ENCODE measurements at places on chromosomes 3 and 15.
A peak's percentile ranks its signal among the peaks of the same experiment; 100 is the strongest.

- no peak for DNase-seq
Measured at GRCh38 chr3:12953201-12953995, 112.0 kb upstream of the RPL32 start.

DNA sequence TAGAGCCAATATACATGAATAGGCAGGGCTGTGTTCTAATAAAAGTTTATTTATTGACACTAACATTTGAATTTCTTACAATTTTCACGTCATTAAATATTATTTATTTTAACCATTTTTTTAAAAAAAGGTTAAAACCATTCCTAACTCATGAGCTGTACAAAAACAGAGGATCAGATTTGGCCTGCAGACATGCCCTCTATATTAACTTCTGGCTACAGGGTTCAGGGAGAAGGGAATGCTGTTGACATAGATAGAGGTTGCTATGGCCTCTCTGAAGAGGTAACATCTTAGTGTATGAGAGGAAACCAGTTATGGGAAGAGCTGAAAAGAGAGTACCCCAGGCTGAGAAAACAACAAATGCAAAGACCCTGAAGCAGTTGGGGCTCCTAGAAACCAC lies 19.1 kb upstream of the RAP2B start:
- DNase-seq, result no peak

DNA sequence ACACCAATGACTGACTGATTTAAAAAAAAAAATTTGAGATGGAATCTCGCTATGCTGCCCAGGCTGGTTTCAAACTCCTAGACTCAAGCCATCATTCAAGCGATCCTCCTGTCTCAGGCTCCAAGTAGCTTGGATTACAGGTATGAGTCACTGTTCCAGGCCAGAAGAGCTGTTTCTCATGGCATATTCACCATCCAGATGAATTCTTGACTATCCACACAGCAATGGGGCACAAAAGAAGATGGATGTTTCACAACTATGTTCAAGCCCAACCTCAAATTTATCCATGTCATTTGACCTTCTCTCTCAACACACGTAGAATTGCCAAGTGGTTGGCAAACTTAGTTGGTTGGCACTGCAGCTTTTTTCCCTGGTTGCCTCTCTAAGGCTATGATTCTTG lies 40.6 kb downstream of the PRICKLE2 start:
- no peak for DNase-seq

GRCh38 chr3:133941415-133941821 lies 45.7 kb upstream of the RAB6B start:
- no peak for DNase-seq

- DNase-seq, result no peak
Measured at GRCh38 chr3:130939753-130940152, 45.9 kb downstream of the ATP2C1 start.

GRCh38 chr3:88105325-88105724 lies 44.4 kb upstream of the C3orf38 start:
- no peak for DNase-seq

- no peak for DNase-seq
Measured at GRCh38 chr15:35580606-35581005, 34.6 kb upstream of the DPH6 start.

- no peak for DNase-seq
Measured at GRCh38 chr15:71627604-71628003, 182.8 kb upstream of the NR2E3 start.

DNA sequence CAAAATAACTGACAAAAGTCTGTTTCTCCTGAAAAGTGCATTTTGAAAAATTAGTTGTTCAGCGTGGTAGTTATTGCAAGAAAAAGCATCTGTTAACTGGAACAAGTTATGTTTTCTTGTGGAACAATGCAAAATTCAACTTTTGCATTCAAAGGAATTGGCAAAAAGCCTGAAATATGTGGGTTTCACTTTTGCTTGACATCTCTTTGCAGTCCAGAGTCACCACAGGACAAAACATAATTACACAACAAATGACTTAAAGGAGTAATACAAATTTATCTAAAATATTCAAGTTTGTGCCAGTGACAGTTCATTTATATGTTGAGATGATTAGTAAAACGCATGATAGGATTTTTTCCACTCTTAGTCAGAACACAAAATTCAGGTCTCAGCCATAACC lies 96.3 kb upstream of the P2RY1 start:
- no peak for DNase-seq

DNA sequence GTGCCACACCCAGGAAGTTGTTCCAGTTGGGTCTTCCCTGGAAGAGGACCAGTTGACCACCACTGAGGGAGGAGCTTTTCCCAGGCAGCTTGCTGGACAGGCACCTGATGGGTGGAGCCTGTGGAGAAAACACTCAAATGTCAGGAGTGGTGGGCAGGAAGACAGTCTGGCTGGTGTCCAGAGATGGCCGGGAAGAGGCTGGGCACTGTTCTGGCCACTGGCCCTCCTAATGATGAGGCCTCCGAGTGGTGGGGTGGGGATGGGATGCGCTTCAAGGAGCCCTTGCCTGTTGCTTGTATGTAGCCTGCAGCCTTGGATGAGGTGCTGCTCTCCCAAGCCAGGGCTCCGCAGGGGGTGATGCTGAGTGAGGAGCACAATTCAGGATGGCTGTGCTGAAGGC lies 12.3 kb downstream of the PLEKHO2 start:
- no peak for DNase-seq

DNA sequence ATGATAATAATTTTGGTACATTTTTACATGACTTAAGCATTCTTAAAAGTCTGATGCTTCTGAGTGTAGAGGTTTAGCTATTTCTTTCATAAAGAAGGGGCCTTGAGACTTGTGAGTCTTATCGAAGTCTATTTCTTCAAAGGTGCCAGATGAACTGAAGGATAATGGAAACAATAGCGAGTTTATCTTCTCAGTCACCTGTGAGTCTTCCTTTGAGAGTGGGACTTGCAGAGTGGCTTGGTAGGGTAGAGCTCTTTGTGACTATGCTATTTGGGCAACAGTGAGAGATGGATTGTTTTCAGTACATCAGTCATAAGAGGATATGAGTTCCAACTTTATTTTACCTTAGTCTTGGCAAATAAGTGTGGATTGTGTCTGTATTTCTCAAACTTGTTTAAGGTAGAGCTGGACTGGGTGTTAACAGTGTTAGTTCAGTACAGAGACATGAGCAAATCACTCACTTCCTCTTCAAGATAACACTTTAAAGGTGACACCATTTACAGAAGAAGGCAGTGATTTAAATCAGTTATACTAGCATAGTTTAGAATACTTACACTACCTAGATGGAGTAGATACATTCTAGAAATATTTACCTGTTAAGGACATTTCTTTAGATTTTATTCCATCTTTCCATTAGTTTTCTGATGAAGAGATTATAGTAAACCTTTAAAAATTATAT lies 3.2 kb downstream of the AKAP13 start:
- DNase-seq, result no peak

- DNase-seq, result no peak
Measured at GRCh38 chr3:84547207-84547606, 411.6 kb upstream of the CADM2 start.

- DNase-seq, result peak; percentile 83
Measured at GRCh38 chr3:143970773-143971358, 757 bp upstream of the DIPK2A start.

DNA sequence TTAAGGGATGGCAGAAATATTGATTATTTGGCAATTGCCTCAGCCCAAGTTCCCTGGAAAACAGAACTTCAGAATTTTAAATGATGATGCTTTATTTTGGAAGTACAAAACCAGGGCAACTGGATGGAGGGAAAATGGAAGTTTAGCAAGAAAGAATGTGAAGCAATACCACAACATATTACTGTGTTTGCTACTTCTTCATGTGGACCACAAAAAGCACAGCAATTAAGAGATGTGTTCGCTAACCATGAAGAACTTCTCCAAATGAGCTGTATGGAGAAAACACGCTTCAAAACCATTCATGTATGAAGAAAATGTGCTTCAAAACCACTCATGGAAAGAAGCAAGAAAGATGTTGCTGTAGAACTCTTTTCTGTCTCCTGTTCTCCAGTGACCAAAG lies 64.7 kb upstream of the ARL6 start:
- DNase-seq, result no peak

GRCh38 chr3:45640724-45641361 lies 46.3 kb downstream of the LIMD1 start:
- DNase-seq, result no peak

GRCh38 chr3:58628823-58629562 lies 37.6 kb downstream of the FAM3D start:
- no peak for DNase-seq

DNA sequence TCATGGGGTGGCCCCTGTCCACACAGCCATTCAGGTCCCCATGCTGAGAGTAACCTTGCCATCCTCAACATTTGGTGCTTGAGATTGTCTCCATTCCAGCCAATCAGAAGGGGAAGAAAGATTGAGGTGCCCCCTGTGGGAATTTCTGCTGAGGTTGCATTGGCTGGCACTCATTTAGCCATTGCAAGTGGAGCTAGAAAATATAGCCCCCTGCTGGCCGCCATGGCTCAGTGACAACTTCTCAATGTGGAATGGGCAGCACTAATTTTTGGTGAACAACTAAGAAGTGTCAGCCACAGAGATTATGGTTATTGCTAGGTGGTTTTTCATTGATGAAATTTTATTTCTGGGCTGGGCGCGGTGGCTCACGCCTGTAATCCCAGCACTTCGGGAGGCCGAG lies 22.0 kb downstream of the COL6A6 start:
- peak; percentile 71 for DNase-seq

DNA sequence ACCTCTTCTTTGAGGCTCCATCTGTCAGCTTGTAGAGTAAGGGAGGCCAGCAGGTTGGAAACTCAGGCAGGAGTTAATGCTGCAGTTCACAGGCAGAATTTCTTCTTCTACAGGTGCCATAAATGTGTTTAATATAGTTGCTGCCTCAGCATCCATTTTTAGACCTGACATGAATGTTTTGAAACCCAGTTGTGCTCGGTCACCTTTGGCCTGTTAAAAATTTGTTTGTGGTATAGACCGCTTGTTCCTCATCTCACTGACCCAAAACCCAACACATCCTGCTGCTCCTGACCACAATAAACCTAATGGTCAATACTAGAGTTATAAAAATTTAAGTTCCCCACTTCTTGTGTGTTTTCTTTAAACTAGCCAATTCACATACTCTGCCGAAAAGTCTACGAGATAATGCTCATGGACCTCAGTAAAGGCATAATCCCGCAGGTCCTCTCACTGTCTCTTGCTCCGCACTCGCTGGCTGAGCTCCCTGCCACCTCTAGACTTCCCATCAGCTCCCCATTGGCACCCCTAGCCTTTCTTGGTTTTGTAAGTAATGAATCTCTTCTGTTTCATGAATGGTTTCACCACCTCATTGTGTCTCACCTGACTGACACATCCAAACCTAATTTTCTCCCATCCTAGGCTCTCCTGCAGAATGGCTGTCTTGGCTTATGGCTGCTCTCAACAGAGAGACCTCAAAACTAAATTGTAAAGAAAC lies 138.5 kb upstream of the STRIT1 start:
- DNase-seq, result no peak

DNA sequence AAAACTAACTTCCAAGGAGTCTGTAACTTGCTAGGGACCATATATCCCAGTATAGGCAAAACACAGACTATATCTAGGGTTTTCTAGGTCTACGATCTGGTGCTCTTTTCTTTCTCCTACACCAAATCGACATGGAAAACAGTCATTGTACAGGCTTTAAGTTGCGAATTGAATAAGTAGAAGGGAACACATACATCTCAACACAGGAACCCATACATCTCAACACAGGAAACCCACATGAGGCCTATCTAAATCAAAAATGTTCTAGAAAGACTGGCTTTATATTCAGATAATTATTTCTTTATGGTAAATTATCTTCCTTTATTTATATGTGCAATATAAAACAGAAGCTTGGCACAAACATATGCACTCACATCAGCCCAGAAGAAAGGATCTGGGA lies 126.6 kb downstream of the ADAM10 start:
- no peak for DNase-seq

DNA sequence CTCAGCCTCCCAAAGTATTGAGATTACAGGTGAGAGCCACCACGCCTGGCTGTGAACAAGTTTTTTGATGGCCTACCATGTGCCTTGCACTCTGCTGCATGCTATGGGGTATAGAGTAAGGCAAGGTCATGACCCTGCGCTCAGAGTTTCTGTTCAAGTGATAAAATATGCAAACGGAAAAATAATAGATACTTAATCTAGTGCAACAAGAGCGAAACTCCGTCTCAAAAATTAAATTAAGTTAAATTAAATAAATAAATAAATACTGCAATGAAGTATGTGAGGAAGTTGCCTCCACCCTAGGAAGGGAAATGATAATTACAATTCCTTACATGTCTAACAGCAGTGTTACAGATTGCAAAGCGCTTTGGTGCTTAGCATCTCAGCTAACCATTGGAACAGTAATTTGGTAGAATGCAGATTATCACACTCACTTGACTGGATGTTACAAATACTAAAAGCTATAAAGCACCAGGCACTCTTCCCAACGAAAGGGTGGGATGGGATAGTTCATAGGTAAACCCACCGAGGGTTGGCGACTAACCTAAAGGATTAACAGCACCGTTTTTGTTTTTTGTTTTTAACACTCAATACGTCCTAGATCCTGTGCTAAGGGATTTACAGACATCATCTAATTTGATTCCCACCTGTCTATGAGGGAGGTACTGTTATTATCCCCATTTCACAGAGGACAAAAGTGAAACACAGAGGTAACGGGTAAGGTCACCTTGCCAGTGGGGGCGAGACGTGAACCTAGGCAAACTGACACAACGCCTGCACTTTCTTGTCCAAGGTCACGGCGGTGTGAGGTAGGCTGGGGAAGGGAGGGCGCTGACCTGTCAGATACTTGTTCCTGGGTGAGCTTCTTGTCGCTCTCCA lies 793 bp upstream of the FANCD2 start:
- no peak for DNase-seq

GRCh38 chr3:159080821-159081220 lies 279.0 kb downstream of the MFSD1 start:
- no peak for DNase-seq

GRCh38 chr3:117656391-117656790 lies 946.8 kb downstream of the TUSC7 start:
- DNase-seq, result no peak

DNA sequence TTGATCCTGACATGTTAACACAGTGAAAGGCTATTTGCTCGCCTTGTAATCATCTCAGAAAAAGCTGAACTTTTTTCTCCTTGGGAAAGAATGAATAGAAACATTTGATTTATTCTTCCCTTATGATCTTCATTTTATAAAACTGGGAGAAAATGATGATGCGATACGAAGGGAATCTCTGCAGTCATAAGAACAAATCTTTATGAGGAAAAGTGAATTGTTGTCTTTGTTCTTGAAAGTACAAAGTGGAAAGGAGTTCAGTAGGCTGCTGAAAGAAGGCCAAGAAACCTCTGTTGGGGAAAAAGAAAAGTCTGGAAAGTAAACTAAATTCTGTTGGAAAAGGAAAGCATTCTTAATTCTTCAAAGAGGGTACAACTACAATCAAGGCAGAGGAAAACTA lies 248.8 kb downstream of the NSUN3 start:
- DNase-seq, result no peak

GRCh38 chr3:47661121-47661752 lies 82.6 kb upstream of the CSPG5 start:
- peak; percentile 30 for DNase-seq
